ENCODE measurements at places on chromosomes 1 and 21.

DNA sequence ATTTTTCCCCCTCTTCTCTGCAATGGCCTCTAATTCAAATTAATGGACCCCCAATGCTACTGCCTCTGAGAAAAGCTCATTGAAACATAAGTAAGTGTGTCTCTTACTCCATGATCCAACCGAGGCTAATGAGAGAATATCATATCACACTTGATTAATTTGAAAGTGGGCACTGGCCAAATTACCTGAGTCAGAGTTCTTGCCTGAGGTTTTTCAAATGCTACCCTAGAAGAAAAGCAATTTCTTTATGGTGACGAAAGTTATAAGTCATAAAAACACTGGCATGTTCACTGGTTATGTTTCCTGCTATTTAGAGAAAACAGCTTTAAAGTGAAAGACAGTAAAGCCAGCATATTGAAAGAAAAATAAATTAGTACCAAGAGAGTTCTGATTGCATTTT, 368.8 kb upstream of the TMPRSS15 start:
- DNase-seq, result no peak

DNA sequence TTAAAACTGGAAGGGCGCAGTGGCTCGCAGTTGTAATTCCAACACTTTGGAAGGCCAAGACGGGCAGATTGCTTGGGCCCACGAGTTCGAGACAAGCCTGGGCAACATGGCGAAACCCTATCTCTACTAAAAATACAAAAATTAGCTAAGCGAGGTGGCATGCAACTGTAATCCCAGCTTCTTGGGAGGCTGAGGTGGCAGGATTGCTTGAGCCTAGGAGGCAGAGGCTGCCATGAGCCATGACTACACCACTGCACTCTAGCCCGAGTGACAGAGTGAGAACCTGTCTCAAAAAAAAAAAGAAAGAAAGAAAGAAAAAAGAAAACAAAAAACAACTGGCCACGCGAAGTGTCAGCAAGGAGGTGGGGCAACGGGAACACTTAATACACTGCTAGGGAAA, 6.3 kb downstream of the UBE2G2 start:
- DNase-seq, result no peak

DNA sequence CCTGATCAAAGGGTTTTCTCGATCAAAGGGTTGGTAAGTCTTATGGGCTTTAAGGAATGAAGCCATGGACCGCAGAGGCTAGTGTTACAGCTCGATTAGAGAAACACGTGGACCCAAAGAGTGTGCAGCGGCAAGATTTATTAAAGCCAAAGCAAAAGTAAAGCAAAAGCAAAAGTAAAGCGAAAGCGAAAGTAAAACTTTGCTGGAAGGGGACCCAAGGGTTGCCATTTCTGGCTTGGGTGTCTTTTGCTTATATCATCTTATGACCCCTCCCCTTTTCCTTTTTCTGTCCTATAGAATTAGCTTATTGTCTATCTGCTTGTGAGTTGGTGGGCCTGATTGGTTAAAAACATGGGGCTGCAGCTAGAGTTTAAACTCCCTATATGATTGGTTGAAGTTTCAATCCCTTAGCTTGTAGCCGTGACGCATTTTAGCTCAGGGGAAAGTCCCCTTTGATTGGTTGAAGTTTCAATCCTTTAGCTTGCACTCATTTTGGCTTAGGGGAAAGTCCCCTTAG, 957.0 kb downstream of the AMY1C start:
- peak; percentile 1 for DNase-seq

- DNase-seq, result no peak
These were observed 9.5 kb upstream of the DEPDC1 start for GRCh38 chr1:68506386-68506785.

GRCh38 chr1:230026572-230026971, 40.5 kb upstream of the GALNT2 start:
- no peak for DNase-seq

DNA sequence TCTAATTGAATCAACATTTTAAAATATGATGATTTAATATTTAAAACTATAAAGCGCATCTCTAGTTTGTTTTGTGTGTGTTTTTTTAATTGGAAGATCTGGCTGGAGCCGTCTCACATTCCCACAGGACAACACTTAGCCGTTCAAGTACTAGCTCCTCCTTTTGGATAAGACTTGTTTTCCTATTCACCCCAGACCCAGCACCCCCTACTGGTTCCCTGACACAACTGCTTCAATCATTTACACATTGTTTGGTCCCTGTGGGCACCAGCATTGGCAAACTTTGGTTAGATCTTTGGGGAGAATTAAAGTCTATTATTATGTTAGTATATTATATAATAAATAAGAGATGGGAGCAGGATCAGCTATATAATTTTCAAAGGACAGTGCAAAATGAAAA, 34.5 kb downstream of the TYW3 start:
- DNase-seq, result peak; percentile 4

- peak; percentile 67 for DNase-seq
These were observed 36.0 kb upstream of the DISC1 start for GRCh38 chr1:231590453-231591198.

- DNase-seq, result no peak
These were observed 19.6 kb downstream of the IPP start for GRCh38 chr1:45730780-45731319.

Data from foreskin fibroblast (primary cell).